ENCODE measurements at places on chromosomes 5 and 9. TPM values are rescaled to one million over a fixed set of nuclear protein-coding genes. Genes with fewer than 3 reads are reported as not detected.

- DNase-seq = no peak
Measured at GRCh38 chr9:23343226-23343625, 482.8 kb downstream of the ELAVL2 start.

- no peak for DNase-seq
Measured at GRCh38 chr9:32742296-32742695, 41.0 kb upstream of the TMEM215 start.

- DNase-seq = no peak
Measured at GRCh38 chr5:73039082-73039481, 81.3 kb upstream of the TMEM171 start.

DNA sequence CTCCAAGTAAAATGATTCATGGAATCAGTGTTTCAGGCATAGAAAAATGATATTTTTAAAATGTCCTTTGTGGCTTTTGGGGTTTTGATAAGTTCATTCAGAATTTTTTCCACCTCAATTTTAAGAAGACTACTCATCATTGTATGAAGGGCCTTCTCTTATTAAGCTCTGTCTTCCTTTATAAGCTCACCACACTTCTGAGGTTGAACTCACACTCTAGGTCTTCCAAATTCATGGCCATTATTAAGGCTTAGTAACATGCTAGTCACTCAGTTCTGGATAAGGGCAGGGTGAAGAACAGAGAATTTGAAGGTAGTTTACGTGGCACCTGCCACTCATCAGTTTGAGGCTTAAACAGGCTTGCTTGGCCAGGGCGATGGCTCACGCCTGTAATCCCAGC is 4.2 kb downstream of the MELK start:
- DNase-seq = no peak

GRCh38 chr5:171493646-171494393 is 74.4 kb downstream of the FGF18 start:
- no peak for DNase-seq

- no peak for DNase-seq
Measured at GRCh38 chr5:169566202-169566601, 17.4 kb upstream of the SPDL1 start.

- DNase-seq = no peak
Measured at GRCh38 chr5:67178085-67178484, 18.5 kb downstream of the CD180 start.

DNA sequence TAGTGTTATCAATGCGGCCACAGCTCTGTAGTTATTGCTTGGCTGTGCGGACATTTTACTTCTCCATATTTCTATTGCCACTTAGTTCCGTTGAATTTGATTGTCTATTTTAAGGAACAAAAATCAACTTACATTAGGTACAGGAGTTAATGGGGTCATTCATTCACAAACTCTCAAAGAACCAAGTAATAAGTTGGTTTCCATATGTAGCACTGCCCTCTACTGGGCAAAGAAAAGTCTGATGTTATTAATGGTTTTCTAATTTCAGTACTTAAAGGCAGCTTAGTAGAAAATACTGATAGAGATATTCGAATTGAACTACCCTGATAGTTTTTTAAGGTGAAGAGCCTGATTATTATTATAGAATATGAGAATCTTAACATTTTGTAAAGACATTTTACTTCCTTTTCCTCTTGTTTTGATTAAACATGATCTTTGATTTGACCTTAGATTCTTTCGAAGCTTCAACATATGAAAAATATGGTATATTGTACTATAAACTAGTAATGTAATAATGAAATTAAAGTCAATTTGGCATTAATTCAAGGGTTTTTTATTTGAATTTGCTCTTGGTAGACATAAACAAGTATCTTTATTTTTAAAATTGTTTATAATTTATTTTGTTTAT is 119.5 kb upstream of the CTNND2 start:
- DNase-seq = no peak

DNA sequence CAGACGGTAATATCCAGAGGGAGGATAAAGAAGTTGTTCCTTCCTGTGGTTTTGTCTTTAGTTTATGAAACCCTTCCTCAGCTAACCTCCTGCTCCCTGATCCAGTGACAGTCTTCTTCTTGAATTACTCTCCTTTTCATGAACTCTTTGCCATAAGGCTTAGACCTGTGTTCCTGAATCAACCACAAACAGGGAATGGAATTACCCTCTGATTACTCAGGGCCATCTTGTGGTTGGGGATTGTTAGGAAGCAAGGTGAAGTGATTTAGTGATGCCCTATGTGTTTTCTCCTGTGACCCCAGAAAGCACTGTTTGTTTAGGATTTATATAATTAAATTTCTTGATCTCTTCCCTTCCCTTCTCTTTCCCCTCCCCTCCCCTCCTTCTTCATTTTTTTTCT is 409.1 kb downstream of the TAF11L14 start:
- no peak for DNase-seq

- no peak for DNase-seq
Measured at GRCh38 chr5:69084195-69084594, 9.6 kb upstream of the SLC30A5 start.

DNA sequence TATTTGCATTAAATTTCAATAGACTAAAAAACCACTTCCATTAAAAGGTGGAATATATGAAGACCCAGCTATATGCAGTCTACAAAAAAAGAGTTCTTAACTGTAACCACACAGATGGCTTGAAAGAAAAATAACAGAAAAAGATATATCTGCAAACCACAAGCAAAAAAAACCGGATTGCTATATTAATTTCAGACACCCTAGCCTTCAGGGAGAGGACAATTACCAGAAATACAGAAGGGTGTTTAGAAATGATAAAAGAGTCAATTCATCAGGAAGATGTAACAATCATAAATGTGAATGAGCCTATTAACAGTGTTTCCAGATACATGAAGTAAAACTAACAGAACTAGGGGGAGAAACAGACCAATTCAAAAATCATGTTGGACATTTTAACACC is 56.9 kb upstream of the SMIM23 start:
- no peak for DNase-seq

- no peak for DNase-seq
Measured at GRCh38 chr5:93358176-93358575, 222.8 kb downstream of the NR2F1-AS1 start.

- no peak for DNase-seq
Measured at GRCh38 chr5:135053989-135054388, 20.0 kb upstream of the PITX1 start.

GRCh38 chr5:177605667-177606066 is 5.7 kb downstream of the B4GALT7 start:
- DNase-seq = no peak

GRCh38 chr5:1479581-1480188 is 34.4 kb upstream of the SLC6A3 start:
- no peak for DNase-seq

DNA sequence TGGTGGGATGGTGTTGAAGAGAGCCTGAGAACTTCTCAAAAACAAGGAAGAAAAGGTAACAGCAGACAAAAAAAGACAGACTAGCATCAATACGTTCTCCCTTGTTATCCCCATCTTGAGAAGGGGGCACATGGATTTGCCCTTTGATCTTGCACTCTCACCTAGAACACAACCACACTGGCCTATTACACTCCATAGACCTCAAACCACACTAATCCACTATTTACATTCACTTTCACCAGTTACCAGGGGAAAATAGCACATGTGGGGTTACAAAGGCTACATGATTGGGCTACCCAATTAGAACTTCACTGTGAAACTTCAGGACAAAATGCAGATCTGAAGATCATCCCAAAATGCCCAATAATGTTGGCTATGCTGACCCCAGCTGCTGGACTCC is 72.6 kb upstream of the SELENOP start:
- DNase-seq = no peak

DNA sequence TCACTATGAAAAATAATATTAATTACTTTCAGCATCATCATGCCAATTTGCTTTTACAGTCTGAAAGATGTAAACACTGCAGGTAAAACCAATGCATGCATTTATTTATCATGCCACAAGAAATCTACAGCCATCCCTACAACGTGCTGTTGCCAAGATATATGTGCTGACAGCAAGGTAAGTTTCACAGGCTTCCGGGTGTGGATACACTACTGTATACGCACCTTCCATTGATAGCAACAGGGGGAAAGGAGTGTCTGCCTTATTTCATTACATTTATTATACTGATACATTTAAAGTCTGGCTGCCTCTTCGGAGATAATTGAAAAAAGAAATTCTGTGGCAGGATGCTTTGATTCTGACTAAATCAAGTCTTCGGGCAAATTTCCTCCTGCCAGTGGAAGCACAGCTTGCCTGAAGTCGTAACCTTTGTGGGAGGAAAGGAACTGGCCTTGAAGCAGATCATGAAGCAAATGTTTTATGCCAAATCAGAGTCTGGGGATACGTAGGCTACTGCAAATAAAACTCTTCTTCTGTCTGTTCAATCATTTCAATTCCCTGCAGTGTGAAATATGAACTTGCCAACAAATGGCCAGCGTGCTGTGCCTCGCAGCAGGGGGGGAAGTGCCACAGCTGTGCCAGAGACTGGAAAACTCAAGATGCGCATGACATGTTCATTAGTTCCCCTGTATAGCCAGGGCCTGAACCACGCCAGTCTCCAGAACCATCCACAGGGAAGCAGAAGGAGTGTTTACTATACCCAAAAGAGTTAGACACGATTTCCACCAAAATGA is 268.1 kb downstream of the EFNA5 start:
- DNase-seq = no peak

GRCh38 chr5:84332106-84332505 is 52.6 kb downstream of the EDIL3 start:
- no peak for DNase-seq

DNA sequence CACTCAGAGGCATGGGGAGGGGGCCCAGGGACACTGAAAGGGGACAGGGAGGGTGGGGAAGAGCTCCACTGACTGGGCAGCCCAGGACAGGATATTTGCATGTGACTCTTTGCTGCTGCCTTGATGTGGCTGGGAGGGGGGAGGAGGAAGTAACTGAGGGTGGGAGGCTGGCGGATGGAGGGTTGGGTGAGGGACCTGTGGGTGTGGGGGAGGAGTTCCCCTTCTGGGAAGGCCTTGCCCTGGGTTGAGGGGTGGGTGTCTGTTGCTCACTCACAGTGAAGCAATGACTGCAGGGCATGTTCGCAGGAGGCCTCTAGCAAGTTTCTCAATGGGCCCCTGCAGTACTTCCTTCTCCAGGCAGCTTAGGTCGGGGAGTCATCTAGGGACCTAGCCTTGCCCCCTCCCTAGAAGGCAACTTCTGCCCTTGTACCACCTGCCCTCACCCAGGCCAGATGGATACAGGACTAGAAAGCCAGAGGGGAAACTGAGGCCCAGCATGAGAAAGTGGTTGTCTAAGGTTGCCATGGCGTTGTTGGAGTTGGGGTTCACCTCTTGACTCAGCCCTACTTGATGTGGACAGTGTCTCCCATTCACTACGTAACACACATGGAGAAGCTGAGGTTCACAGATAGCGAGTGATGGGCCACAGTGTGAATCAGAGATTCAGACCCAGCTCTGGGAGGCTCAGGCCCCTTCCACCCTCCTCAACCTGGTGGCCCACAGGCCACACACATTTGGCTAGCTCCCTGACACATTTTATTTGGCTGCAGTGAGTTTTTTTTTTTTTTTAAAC is 3.0 kb downstream of the GRK6 start:
- peak; percentile 48 for DNase-seq

DNA sequence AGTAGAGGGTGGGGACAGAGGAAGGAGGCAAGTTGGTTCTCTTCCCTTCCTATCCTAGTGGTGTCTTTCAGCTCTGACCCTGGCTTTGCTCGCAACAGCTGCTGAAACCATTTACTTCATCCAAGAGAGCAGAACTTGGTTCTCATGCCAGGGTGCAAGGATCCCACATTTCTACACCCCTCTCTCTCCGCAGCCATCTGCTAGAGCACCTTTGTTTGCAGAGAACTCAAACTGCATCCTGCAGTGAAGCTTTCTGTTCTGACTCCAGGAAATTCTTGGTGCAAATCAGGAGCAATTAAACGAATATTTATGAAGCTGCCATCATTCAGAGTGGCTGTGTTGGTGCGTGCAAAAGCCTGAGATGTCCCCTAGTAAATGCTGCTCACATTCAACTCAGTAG is 31.9 kb downstream of the NEUROG1 start:
- no peak for DNase-seq

- DNase-seq = no peak
Measured at GRCh38 chr5:117089001-117089400, 514.4 kb upstream of the SEMA6A start.

FCN2 gene
- total RNA-seq = not detected

AJM1 gene
- 2.0 TPM for total RNA-seq

PCDHGA4 gene
- 6.7 TPM for total RNA-seq

SAXO1 gene
- not detected for total RNA-seq

TOR4A gene
- total RNA-seq = 4.6 TPM

SLC4A9 gene
- total RNA-seq = not detected

PDZD2 gene
- total RNA-seq = 102 TPM

SEMA6A gene
- 25.1 TPM for total RNA-seq

PCDHGA11 gene
- total RNA-seq = 9.2 TPM

NUTM2F gene
- not detected for total RNA-seq

ZNF483 gene
- 11.3 TPM for total RNA-seq

TEX48 gene
- not detected for total RNA-seq

GHR gene
- 30.2 TPM for total RNA-seq

LCNL1 gene
- 45.0 TPM for total RNA-seq

OR1Q1 gene
- total RNA-seq = not detected

CFAP157 gene
- not detected for total RNA-seq

CLTA gene
- total RNA-seq = 247 TPM

ERAP2 gene
- total RNA-seq = 9.9 TPM

NPR3 gene
- 81.5 TPM for total RNA-seq

SNCB gene
- not detected for total RNA-seq

PCAT7 gene
- 0.22 TPM for total RNA-seq
